ENCODE measurements at places on chromosomes 3 and 15. TPM values are rescaled to one million over a fixed set of nuclear protein-coding genes. Genes with fewer than 3 reads are reported as not detected.
A peak's percentile ranks its signal among the peaks of the same experiment; 100 is the strongest.

RBMS3 gene
- polyA plus RNA-seq, result not detected

MAP6D1 gene
- polyA plus RNA-seq, result 2.9 TPM

DUOXA2 gene
- not detected for polyA plus RNA-seq

CCDC54 gene
- polyA plus RNA-seq, result not detected

HAUS2 gene
- 20.8 TPM for polyA plus RNA-seq

NAALADL2 gene
- polyA plus RNA-seq, result not detected

DNA sequence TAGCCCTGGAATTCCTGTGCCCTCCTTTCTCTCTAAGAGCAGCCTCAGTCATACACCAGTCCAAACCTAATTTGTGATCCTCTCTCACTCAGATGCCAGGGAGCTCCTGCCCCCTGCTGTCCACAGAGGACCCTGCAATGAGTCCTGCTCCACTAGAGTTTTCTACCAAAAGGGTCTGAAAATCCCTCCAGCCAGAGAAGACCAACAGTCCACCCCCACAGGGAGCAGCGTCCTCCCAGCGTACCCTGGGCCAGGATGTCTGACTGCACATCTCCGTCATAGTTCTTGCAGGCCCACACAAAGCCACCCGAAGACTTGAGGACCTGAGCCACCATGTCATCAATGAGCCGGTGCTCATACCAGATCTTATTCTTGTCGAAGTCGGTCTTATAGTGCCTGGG is 15.4 kb downstream of the IDH2 start:
- peaks cover 57% of the 10 kb centered on the region for H3K36me3 ChIP-seq
- H3K27me3 ChIP-seq, result no peaks in the 10 kb centered on the region
- peak overlapping the region; percentile 74 for H3K27ac ChIP-seq
- H3K4me3 ChIP-seq, result no peak overlapping the region

DNA sequence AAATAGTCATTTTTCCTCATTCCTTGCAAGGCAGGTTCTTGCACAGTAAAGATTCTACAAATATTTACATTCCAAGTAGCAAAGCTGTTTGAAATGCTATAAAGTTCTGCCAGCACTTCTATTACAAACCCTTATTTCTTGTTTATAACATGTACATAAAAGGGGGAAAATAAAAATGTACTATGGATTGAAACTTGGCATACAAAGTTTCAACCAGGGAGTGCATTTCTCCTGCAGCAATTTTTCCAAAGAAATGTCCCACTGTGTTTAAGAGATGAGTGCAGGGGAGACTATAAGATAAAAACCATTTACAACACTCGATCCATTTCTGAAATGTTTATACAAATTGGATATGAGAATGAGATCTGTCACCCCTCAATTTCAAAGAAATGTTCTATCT is 3.3 kb downstream of the CNTN3 start:
- H3K36me3 ChIP-seq, result no peaks in the 10 kb centered on the region
- H3K4me1 ChIP-seq, result no peaks in the 10 kb centered on the region
- peaks cover 26% of the 10 kb centered on the region for H3K27me3 ChIP-seq
- no peak overlapping the region for H3K4me3 ChIP-seq

- peaks cover 6% of the 10 kb centered on the region for H3K27me3 ChIP-seq
- H3K36me3 ChIP-seq, result no peaks in the 10 kb centered on the region
- no peaks in the 10 kb centered on the region for H3K4me1 ChIP-seq
- no peak overlapping the region for H3K27ac ChIP-seq
- no peak for DNase-seq
Observed at GRCh38 chr3:10858091-10858490, 42.1 kb downstream of the SLC6A11 start.

All from naive thymus-derived CD8-positive, alpha-beta T cell (primary cell).